ENCODE measurements at places on chromosomes 1 and 21.

GRCh38 chr1:230124186-230125128 is 57.4 kb downstream of the GALNT2 start:
- DNase-seq = no peak

DNA sequence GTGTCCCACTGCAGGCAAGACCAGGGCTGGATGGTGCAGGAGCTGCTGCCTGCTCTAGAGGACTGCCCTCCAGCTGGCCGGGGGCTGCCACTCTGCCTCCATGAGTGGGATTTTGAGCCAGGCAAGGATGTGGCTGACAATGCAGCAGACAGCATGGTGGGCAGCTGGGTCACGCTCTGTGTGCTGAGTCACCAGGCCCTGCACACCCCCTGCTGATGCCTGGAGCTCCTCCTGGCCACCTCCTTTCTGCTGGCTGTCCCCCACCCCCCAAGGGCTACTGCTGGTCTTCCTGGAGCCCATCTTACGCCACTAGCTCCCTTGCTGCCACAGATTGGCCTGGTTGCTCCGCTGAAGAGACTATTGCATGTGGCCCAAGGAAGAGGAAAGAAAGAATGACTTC is 3.9 kb upstream of the ZSCAN20 start:
- DNase-seq = no peak

DNA sequence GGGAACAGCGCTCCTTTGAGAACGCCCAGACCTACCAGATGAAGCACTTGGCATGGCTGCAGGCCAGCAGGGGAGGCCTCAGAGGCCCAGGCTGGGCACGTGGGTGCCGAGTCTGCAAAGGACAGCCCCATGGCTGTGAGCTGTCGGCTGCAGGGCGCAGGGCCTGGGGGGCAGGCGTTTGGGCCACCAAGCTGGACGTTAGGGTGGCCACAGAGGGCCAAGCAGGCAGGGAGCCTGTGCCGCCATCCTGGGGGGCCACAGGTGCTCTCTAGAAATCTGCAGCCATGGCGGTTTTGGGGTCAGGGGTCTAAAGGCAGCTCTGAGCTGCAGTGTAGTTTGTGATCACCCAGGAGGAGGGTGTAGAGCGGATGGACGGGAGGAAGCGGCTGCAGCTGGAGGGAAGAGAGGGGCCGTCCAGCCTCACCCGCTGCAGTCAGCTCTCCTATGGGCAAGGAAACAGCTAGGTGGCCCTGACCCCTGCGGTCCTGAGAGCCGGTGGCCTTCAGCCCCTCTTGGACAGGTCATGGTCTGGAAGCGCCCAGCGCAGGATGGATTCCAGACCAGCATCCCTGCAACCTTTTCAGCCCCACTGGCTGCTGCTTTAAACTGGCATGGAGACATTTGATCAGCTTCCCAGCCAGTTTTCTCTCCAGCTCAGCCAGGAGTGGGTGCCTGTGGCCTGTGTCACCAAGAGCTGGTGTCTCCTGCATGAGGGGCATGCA is 11.0 kb downstream of the IBA57 start:
- DNase-seq = no peak

GRCh38 chr1:18041685-18042355 is 65.8 kb upstream of the IGSF21 start:
- no peak for DNase-seq

DNA sequence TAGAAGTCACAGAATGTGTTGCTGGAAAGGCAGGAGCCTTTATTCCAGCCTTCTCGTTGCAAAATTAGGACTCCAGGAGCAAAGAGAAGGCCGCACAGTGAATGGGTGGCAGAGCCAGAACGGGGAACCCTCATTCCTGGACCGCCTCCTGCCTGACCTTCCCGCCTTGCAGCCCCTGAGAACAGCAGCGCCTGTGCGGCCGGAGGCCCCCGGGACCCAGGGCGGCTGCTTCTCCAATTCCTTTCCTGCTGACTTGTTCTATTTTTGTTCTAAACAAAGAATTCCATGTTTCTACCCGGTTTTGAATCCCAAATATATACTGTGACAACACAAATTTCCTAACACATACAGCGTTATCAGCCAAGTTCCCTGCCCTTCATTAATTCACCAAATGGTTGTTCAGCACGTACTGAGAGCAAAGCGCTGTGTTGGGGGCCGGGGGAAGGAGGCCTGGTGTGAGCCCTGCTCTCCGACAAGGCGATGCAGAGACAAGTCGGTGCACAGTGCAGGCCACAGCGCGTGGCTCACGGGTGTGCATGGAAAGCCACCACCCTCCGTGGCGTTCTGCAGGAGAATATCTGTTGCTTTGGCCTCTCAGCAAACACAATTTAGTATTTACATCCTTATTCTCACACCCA is 31.9 kb upstream of the COL6A2 start:
- no peak for DNase-seq
